ENCODE measurements at places on chromosomes 7 and 10.
A peak's percentile ranks its signal among the peaks of the same experiment; 100 is the strongest.

GRCh38 chr10:130999376-131000202, 311.9 kb downstream of the TCERG1L start:
- no peak for DNase-seq

GRCh38 chr7:55441774-55442522, 76.8 kb downstream of the LANCL2 start:
- DNase-seq, result no peak

GRCh38 chr7:158815083-158815799, 14.1 kb downstream of the ESYT2 start:
- DNase-seq, result peak; percentile 81

- DNase-seq, result no peak
Measured at GRCh38 chr10:81866753-81867152, 8.2 kb upstream of the NRG3 start.

GRCh38 chr10:123669886-123670285, 3.7 kb downstream of the GPR26 start:
- no peak for DNase-seq

DNA sequence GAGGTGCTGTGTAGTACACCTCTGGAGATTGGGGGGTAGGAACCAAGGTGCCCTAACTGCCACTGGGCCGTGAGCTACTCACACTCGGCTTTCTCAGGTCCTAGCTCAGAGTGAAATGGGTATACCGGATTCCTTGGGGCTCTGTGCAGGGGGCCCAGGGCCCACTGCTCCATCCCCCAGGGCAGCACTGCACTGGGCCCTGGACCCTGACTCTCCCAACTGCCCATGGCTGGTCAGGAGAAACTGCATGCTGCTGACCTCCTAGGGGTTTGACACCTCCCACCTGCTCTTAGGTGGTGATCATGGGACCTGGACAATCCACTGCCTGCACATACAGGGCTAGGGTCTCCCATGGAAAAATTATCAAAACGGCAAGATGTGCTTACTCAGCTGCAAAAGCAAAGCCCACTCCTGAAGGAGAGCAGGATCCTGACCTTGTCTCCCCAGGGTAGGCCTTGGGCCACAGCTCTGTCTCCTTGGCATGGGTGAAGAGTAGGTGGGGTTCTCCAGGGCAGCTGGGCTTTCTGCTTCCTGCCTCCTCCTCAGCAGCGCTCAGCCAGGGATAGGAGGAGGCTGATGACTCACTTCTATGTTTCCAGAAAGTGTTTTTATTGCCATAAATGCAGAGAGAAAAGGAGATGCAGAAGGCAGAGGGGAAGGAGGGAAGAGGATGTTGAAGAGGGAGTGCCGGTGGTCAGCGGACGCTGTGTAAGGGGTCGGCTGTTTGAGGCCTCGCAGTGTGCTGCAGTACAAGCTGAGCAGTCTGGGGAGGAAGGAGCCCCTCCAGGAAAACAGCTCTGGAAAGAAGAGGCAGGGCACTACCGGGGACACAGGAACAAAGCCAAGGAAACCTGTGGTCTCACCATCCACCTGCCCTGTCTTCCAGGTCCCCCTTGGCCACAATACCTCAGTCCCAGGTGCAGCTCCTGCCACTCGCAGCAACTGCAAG, 107.8 kb downstream of the ARHGAP22 start:
- no peak for DNase-seq

GRCh38 chr10:118835682-118836326, 81.0 kb upstream of the CACUL1 start:
- DNase-seq, result no peak

DNA sequence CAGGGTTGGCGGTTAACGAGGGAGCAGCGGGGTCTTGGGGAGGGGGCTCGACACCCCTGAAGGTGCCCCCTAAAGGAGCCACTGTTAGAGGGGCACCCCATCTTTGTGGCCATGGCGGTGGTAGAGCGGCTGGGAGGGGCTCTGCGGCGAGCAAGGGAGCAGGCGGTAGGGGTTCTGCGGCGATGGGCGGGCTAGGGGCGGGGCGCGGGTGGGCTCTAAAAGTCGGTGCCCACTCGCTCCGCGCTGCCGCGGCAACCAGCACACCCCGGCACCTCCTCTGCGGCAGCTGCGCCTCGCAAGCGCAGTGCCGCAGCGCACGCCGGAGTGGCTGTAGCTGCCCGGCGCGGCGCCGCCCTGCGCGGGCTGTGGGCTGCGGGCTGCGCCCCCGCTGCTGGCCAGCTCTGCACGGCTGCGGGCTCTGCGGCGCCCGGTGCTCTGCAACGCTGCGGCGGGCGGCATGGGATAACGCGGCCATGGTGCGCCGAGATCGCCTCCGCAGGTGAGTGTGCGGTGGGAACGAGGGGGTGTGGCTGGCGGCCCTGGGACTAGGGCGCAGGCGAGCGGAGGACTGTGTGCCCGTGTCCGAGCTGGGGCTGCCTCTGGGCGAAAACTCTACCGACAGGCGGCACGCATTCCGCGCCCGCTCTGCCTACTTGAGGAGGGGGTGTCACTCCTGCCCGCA, at the start of gene MEST:
Gene MEST (plus strand): TSS at position 245 of the 682 bp plus-strand sequence. CDS start 229 bp downstream, at position 474.
- no peak for DNase-seq

DNA sequence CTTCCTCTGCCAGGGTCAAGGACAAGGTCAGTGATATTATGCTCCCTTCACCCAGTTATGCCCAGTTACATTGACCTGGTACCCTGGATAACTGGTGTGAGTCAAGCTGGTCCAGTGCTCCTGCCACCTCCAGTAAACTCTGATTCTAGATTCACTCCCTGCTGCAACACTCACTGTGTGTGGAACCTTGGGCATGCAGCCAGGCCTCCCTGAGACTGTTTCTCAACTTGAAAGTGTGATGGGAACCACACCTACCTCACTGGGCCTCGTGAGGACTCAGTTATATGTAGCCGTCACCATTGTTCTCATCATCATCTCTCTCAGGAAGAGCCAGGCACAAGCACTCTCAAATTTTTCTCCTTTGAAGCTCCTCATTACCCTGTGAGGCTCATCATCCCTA, 935 bp upstream of the ZNF736 start:
- no peak for DNase-seq

DNA sequence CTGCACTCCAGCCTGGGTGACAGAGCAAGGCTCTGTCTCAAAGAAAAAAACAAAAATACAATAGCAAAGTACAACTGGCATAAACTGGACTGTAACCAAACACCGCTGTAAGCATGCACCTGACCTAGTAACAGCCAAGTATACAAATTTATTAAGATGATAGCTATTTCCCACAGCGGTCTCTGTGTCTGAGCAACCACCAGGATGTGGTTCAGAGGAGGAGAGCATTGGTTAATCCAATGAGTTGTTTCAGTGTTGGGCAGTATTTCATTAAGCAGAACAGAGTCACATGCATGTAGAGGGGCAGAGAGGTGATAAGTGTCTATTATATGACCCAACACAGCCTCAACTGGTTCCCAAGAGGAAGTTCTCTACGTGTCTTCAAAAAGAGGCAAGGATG, 4.0 kb downstream of the SLC16A12 start:
- DNase-seq, result no peak

- DNase-seq, result no peak
Measured at GRCh38 chr7:38280707-38281106, 7.3 kb upstream of the TARP start.

- DNase-seq, result no peak
Measured at GRCh38 chr10:91596825-91597196, 36.1 kb downstream of the PPP1R3C start.

DNA sequence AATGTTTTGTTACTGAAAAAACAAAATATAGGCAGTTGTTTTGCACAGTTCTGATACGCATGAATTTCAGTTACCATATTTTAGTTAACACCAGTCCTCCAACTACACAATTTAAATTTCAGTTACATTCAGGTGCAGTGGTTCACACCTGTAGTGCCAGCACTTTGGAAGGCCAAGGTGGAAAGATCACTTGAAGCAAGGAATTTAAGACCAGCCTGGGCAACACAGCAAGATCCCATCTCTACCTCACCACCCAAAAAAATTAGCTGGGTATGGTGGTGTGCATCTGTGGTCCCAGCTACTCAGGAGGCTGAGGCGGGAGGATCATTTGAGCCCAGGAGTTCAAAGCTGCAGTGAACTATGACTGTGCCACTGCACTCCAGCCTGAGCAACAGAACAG, 45.3 kb downstream of the ABI1 start:
- DNase-seq, result no peak

- no peak for DNase-seq
Measured at GRCh38 chr10:58189269-58189668, 78.4 kb downstream of the IPMK start.

- DNase-seq, result no peak
Measured at GRCh38 chr7:40944981-40945585, 757.8 kb downstream of the INHBA start.

DNA sequence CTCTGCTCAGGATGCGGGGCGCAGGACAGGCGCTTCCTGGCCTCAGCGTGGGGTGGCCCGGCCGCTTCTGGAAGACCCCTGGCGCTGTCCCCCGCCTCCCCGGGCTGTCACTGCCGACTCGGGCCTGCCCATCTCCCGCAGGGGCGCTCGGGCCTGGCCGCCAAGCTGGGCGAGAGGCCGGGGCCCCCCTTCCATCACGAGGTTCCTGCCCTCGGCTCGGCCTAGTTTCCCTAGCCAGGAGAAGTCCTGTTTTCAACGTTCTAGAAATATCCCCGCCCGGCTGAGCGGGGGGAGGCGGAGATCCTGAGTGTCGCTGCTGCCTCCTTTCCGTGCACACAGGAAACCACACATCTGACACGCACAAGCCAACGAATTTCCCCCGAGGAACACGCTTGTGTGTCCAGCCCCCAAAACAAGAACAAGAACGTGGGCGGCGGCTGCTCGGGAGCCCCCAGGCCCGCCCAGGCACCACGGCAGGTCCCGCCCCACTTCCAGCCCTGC, 33.7 kb downstream of the AP5Z1 start:
- no peak for DNase-seq

DNA sequence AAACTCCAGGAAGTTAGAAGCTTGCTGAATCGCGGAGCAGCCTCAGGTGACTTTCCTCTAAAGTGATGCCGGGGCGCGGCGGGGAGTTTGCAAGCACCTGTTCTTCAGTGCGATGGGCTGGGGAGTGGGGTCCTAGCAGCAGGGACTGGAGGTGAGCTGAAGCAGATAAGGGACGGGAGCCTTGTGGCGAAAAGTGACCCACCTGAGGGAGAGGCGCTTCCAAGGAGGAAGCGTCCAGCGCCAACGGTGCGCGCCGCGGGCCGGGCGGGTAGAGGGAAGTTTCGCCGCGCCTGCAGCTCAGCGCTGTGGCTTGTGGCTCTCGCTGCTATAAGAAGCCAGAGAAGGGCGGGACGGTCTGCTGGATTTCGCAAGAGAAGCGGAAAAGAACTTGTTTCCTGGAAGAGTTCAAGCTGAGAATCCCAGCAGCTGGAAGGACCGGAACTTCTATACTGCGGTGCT, at the start of gene STEAP4:
Gene STEAP4 (minus strand): TSS at position 305 of the 459 bp plus-strand sequence. CDS start 22,625 bp downstream, outside the sequence.
- no peak for DNase-seq

DNA sequence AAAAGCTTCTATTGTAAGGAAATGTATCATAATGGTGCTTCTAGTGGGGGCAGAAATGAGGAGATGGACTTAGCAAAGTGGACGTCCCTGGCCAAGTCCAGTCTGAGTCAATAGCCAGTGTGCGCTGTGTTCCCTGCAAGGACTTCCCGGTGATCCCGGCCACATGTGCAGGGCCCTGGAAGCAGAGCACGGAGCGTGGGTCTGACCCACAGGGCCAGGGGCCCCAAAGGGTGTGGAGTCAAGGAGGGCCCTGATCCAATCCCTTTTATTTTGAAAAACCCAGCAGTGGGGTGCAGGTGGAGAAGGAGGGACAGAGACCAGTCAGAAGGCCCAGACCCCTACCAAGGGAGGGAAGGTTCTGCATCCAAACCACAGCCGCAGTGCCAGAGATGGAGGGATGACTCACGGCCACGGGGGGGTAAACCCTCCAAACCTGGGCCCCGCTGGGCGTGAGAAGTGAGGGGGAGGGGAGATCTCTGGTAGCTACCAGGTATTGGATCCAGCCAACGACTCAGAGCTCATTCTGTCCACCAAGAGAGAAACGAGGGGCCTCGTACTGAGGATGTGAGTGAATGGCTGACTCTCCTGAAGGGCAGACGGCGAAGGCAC, 57.2 kb upstream of the VIPR2 start:
- no peak for DNase-seq

DNA sequence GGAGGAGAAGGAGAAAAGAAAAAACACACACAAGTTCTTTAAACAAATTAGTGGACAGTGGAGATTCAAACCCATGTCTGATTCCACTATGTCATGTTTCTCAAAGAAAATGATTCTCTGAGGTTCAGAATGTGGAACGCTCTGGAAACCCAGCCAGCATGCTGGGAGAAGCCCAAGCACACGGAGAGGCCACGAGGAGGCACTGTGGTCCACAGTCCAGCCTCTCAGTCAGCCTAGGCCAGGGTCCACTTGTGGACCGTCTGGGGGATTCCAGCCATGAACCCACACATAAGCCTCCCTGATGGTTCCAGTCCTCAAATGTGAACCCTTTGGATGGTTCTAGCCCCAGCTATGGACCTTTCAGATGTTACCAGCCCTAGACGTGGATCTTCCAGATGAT, 73.4 kb downstream of the CAV1 start:
- no peak for DNase-seq

DNA sequence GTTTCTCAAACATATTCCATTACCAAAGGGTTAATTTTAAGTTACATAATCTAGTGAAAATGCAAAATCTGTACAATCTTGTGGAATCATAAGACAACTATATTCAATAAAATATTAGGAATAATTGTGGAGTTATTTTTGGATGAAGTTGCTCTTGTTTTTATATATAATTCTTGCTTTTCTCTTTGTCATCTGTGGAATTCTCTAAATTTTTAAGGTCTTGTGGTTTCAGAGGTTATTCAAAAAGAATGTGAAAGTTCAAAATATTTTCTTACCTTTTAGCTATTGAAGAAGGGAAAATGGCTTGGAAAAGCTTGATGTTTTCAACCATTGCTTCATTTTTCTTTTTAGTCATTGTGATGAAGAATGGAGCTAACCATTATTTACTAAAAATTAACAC, 552.1 kb downstream of the TFEC start:
- no peak for DNase-seq

Measured in NCI-H510A (cell line).